ENCODE measurements at places on chromosomes 2 and 18. TPM values are rescaled to one million over a fixed set of nuclear protein-coding genes. Genes with fewer than 3 reads are reported as not detected.

- peak overlapping the region; percentile 77 for H3K27ac ChIP-seq
- no peaks in the 10 kb centered on the region for H3K4me1 ChIP-seq
- H3K4me3 ChIP-seq: no peak overlapping the region
- no peaks in the 10 kb centered on the region for H3K27me3 ChIP-seq
- no peak for DNase-seq
These were observed 18.0 kb upstream of the STON1 start for GRCh38 chr2:48511849-48512470.

Gene KIAA2012
- 0.15 TPM for total RNA-seq

Gene KCNE4
- 9.8 TPM for total RNA-seq

GRCh38 chr2:33806041-33806440, 206.9 kb upstream of the FAM98A start:
- no peak overlapping the region for H3K27ac ChIP-seq
- no peaks in the 10 kb centered on the region for H3K27me3 ChIP-seq
- no peak for DNase-seq
- H3K36me3 ChIP-seq: no peaks in the 10 kb centered on the region
- no peak overlapping the region for H3K4me3 ChIP-seq

Gene OSGEPL1
- 3.6 TPM for total RNA-seq

Gene MC4R
- 0.41 TPM for total RNA-seq

DNA sequence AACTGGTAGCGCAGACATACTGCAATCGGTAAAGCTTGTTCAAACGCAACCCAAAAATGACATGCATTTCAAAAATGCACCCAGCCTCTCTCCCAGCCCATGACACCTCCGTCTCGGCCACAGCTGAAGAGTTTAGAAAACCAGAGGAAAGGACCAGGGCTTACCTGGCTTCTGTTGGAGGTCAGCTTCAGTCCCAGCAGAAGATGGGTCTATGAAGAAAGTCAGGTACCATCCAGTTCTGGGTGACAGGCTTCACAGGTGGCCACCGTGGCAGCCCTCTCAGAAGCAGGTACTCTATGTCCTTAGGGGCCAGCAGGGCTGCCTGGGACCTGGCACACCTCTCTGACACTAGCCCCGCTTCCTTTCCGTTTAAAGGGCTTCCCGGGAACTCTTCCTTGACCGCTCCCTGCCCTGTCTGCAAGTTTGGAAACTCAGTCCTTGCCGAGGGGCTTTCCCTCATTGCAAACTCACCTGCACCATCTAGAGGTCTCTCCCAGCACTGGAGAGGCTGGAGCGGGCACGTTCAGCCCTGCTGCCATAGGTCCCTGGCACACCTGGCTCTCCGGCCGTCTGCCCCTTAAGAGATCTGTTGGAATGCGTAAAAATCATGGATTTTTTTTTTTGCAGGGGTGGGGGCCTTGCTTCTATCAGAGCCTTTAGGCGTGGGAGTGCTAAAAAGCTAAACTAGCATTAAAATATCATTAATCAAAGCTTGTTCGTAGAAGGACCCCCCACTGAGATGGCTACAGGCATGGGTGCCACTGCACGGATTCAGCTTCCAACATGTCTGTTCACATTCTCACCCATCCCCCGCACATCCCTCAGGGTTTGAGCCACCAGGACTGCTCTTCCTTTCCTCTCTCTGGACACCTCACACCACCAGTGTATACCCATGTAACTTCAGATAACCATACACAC, at the start of gene EDAR:
Gene EDAR, minus strand, starts transcription at position 425 of the 918 bp plus-strand sequence. CDS start 58,206 bp downstream, outside the sequence.
- no peak for DNase-seq
- no peak within 1 kb of the TSS for H3K4me3 ChIP-seq
- H3K4me1 ChIP-seq: no peaks in the 10 kb centered on the region
- H3K27me3 ChIP-seq: no peaks in the 10 kb centered on the region
- no peak within 1 kb of the TSS for H3K27ac ChIP-seq

Gene EVA1A
- 1.2 TPM for total RNA-seq

Gene TEKT4
- not detected for total RNA-seq

Gene HOXD9
- 78.1 TPM for total RNA-seq

Gene UGT1A8
- not detected for total RNA-seq

- H3K4me3 ChIP-seq: no peak overlapping the region
- no peak for DNase-seq
- H3K27me3 ChIP-seq: no peaks in the 10 kb centered on the region
- no peak overlapping the region for H3K27ac ChIP-seq
These were observed 150.7 kb upstream of the RAB6C start for GRCh38 chr2:129828792-129829191.

All from uterus (tissue), 4 donors.